Stimulated activated CD8-positive, alpha-beta memory T cell treated with anti-CD3 and anti-CD28 coated beads, Interleukin-7, amount 100 ng/mL, for 24 hours (primary cell): ENCODE measurements at places on chromosomes 6 and 20.

- DNase-seq = no peak
Observed at GRCh38 chr6:147738516-147739162, 230.1 kb downstream of the SAMD5 start.

GRCh38 chr6:43222418-43223059 is 6.7 kb downstream of the DNPH1 start:
- no peak for DNase-seq

DNA sequence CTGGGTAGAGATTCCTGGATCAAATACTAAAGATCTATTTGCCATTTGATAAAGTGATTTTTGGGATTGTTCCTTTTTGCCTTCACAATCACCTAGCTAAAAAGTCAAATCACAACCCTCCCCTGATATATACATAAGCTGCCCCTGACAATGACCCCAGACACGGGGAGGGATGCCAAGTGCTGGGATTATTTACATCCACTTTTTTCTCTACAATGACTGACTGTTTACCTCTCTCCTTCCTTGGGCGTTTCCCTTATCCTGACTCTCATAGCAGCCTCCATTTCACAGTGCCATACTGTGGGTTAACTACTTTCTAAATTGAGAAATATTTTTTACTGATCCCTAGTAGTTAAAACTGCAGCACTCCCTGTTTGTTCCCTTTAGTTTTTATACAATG is 150.8 kb upstream of the TMEM170B start:
- DNase-seq = no peak

DNA sequence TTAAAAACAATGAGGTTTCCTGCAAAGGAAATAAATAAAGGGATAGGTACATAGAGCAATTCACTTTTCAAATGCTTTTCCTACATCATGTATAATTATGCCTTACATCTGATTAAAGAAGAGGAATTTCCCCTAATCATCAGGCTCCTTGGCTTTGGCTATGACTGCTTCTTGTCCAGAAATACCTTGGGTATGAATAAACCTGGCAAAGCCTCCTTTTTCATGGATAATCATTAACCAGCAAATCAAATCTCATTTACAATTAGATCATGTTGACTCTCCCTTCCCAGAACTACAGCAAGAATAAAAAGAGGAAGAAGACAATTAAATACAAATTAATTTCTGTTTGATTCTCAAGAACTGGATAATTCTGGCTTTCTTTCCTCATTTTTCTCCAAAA is 58.0 kb upstream of the CD2AP start:
- no peak for DNase-seq

GRCh38 chr6:161549977-161550655 is 276.3 kb upstream of the AGPAT4 start:
- DNase-seq = no peak
